CD8-positive, alpha-beta memory T cell (primary cell): ENCODE measurements at places on chromosomes 13 and 19. TPM values are rescaled to one million over a fixed set of nuclear protein-coding genes. Genes with fewer than 3 reads are reported as not detected.
A peak's percentile ranks its signal among the peaks of the same experiment; 100 is the strongest.

DNA sequence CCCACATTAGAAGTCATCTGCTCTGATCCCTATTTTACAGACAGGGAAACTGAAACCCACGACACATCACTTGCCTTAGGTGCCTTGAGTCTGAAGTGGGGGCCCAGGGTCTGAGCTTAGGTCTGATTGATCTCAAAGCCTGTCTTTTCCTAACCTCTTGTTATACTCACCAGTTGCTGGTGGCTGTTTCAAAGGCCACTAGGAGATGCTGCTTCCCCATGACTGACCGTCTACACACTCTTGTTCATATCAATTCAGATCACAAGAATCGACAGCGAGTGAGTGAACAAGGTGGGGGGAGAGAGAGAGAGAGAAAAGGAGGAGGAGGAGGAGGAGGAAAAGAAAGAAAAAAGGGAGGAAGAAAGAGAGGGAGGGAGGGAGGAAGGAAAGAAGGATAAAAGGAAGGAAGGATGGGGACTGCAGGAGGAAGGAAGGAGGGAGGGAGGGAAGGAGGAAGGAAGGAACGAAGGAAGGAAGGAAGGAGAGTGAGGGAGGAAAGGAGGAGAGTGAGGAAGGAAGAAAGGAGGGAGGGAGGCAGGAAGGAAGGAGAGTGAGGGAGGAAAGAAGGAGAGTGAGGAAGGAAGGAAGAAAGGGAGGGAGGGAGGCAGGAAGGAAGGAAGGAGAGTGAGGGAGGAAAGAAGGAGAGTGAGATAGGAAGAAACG, 3.3 kb downstream of the OR10H1 start:
- DNase-seq = no peak

DNA sequence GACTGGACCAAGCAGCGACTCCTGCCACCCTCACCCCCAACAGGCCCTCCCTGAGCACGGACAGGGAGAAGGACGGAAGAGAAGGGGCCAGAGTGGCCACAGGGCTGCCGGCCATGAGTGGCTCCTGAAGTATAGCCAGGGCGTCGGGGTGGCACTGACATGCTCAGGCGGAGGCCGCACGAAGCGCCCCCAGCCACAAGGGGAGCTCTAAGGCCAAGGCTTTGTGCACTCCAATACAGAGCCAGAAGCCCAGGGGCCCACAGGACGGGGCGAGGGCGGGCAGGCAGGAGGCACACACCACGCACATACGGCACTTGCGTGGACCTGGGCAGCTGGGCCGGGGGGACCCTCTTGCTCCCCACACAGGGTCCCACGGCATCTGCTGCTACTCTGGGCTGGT, 52.0 kb downstream of the KLF2 start:
- DNase-seq = no peak

- DNase-seq = peak; percentile 20
Observed at GRCh38 chr13:32381539-32381938, 46.4 kb downstream of the N4BP2L1 start.

DNA sequence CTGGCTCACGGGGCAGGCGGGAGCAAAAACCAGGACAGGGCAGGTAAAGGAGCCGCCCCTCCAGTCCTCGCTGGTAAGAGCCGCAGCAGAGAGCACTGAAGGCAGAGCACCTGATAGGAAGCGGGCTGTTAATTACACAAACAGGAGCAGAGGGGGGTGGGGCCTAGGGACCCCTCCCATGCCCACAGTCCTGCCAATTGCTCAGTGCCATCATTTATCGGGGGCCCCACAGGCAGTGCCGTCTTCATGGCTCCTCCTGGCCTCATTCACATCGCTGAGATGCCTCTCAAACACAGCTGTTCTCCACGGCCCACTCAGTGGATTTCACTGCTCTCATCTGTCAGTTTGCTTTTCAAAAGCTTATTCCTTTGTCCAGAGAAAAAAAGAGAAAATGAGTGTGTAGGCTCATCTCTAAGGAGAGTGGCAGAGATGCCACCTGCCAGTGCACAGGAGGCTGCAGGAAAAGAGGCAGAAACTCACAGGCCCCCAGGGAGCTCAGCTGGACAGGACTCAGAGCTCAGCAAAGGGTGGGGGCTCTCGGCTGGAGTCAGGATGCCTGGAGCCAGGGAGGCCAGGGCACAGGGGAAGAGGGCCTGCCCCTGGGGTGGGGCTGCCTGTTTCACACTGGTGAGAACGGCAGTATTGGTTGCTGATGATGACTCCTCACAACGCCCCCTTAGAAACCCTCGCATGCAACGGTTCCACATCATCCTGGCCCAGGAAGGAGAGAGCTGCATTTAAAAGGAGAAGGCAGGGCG, 174.6 kb downstream of the COL4A1 start:
- no peak for DNase-seq

GRCh38 chr19:12052497-12053169, at the start of gene ZNF878:
ZNF878 (minus strand) TSS chr19:12052961; CDS start chr19:12052801, 160 bp downstream.
- peak; percentile 12 for DNase-seq

DNA sequence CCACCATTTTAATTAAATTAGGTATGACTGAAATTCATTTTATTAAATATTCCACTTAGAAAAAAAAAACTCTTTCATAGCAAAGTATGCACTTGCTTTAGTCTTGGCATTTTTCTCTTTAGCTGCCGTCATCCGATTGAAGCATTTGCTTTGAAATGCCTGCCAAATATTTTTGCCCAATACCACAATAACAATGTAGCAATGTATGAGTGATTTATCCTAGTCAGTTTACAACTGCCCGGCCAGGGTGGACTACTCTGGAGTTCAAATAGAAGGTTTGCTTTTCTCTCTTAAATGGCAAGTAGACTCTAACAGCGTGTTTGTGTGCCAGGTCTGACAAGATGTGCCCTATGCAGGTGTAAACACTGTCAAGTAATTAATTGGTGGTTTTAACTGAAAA, 675.3 kb upstream of the SGCG start:
- DNase-seq = no peak

The C5AR2 gene
- 0.07 TPM for total RNA-seq

- DNase-seq = no peak
Observed at GRCh38 chr13:99435116-99435515, 66.2 kb upstream of the TM9SF2 start.

The SOX1 gene
- not detected for total RNA-seq

The NEK5 gene
- not detected for total RNA-seq

GRCh38 chr19:14563989-14564651, 7.7 kb downstream of the NDUFB7 start:
- no peak for DNase-seq

GRCh38 chr13:102235689-102236088, 166.2 kb downstream of the FGF14 start:
- no peak for DNase-seq

The CCDC169 gene
- not detected for total RNA-seq

DNA sequence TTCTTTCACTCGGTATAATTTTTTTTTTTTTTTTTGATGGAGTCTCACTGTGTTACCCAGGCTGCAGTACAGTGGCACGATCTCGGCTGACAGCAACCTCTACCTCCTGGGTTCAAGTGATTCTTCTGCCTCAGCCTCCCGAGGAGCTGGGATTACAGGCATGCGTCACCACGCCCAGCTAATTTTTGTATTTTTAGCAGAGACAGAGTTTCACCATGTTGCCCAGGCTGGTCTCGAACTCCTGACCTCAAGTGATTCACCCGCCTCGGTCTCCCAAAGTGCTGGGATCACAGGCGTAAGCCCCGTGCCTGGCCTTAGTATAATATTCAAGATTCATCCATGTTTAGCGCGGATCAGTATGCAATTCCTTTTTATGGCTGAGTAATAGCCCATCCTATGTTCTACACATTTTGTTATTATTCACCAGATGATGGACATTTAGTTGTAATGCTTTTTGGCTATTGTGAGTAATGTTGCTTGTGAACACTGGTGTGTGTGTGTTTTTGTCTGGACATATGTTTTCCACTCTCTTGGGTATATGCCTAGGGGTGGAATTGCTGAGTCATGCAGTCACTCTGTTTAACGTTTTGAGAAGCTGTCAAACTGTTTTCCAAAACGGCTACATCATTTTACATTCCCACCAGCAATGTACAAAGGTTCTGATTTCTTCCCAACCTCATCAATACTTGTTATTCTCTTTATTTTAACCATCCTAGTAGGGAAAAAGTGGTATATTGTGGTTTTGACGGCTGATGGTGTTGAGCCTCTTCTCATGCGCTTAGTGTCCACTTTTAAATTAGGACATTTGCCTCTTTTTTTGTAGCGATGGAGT, 22.9 kb downstream of the PLEKHF1 start:
- DNase-seq = no peak

DNA sequence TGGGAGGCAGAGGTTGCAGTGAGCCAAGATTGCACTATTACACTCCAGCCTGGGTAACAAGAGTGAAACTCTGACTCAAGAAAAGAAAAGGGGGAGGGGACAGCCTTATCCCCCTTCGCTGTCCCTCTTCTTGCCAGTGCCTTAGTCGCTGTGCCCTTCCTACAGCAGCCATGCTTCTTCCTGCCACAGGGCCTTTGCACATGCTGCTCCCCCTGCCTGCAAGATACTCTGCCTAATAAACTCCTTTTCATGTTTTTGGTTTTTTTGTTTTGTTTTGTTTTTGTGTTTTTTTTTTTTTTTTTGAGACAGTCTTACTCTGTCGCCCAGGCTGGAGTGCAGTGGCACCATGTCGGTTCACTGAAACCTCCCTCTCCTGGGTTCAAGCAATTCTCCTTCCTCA, 21.4 kb downstream of the NWD1 start:
- DNase-seq = no peak

The C1QTNF9B gene
- total RNA-seq = not detected

DNA sequence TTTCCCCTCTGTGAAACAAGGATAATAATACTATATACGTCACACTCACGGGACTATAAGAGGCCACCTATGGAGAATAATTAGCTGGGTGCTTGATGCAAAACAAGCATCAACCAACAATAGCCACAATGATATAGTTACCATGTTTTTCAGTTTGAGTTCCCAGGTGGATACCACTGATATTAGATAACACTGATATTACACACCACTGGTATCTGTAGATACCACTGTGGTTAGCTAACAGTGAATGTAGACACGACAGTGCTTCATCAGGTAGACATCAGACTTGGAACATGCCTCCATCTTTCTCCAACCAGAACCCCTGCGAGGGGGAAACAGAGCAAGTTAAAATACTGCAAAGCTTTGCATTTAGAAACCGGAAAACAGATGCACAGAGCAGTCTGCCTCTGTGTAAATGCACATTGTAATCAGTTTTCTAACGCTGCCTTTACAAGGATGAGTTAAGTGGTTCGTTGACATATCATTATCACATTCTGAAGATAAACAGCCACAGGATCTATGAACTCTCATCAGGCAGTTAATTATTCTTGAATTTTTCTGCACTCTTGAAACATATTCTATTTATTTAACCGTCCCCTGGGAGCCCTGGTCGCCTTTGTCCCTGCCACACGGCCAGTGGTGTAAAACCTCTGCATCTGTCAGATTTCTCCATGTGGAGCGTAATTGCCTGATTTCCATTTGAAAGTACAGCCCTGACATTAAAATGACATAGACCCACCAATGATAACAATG, 80.7 kb downstream of the RNASEH2B start:
- DNase-seq = no peak

- no peak for DNase-seq
Observed at GRCh38 chr13:112443191-112443994, 67.2 kb downstream of the SPACA7 start.

DNA sequence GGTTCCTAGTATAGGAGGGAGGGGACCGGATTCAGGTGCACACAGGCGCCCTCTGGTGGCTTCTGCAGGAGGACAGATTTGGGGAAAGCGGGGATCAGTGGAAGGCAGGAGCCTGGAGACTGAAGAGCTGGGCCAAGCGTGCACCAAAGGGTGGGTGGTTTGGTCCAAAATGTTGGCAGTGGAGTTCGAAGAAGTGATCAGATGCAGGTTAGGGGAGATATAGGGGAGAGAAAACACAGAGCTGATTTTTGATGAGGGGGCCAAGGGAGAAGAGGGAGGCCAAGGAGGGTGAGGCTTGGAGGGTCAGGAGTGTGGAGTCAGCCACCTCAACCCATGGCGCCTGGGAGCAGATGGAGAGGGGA, 6.8 kb upstream of the CARM1 start:
- DNase-seq = peak; percentile 68

DNA sequence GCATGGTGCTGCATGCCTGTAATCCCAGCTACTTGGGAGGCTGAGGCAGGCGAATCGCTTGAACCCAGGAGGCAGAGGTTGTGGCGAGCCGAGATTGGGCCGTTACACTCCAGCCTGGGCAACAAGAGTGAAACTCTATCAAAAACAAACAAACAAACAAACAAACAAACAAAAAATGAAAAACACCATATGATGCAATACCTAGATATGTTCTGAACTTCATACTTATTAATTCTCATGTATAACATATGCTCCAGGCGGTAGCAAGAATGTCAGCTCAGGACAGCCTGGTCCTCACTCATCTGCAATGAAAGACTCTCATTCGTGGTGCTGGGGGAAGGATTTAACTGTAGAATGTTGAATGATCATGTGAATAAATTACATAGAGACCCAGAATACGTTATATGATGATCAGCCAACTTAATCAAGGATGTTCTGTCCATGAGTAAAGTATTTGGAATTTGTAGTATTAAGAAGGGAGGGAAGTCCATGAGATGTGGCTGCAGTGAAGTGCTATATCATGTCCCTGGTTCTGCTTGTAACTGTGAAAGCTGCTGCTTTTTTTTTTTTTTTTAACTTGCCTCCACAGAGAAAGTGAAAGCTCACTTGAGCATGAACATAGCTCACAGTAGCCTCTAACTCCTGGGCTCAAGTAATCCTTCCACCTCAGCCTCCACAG, 206.8 kb downstream of the UQCRFS1 start:
- DNase-seq = no peak

- peak; percentile 92 for DNase-seq
Observed at GRCh38 chr19:45886427-45887199, 672 bp upstream of the IRF2BP1 start.

GRCh38 chr19:33406521-33407139, 33.1 kb downstream of the CEBPG start:
- DNase-seq = peak; percentile 64

- DNase-seq = no peak
Observed at GRCh38 chr13:39148513-39148961, 110.3 kb downstream of the NHLRC3 start.

The SMIM44 gene
- not detected for total RNA-seq

DNA sequence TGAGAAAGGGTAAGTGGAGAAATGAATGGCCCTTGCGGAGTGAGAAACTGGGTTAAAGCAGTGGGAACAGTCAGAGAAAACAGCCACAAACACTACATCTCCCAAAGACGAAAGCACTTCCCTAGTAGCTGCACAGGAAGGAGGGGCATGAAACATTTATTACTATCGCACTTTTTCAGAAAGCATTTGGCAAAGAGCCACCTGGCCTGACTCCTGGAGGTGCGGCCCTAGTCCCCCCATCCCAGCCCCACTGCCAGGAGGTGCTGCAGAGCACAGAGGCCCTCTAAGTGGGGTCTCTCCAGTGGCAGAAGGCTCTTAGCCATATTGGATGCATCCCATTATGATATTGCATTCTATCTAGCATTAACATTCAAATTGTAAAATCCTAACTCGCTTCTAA, 55.8 kb downstream of the MTMR6 start:
- no peak for DNase-seq

DNA sequence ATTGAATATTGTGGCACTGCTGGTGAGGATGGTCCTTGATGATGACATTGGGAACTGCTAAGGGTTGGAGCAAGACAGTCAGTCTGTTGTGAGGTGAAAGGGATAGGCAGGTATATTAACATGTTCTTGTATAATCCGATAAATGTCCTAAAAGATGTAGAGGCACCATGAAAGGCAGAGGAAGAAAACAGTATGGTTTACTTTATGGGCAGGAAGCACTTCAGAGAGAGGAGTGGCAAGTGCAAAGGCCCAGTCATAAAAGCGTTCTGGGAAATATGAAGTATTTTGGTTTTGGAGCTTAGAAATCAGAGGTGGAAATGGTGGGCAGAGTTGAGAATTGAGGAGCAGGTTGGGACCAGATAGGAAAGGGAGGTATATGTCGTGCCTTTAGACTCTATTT, 9.5 kb downstream of the NUP58 start:
- no peak for DNase-seq
